ENCODE measurements at places on chromosomes 5 and 9. TPM values are rescaled to one million over a fixed set of nuclear protein-coding genes. Genes with fewer than 3 reads are reported as not detected.

Gene ACOT12
- not detected for total RNA-seq

Gene ZBTB5
- total RNA-seq = 21.6 TPM

DNA sequence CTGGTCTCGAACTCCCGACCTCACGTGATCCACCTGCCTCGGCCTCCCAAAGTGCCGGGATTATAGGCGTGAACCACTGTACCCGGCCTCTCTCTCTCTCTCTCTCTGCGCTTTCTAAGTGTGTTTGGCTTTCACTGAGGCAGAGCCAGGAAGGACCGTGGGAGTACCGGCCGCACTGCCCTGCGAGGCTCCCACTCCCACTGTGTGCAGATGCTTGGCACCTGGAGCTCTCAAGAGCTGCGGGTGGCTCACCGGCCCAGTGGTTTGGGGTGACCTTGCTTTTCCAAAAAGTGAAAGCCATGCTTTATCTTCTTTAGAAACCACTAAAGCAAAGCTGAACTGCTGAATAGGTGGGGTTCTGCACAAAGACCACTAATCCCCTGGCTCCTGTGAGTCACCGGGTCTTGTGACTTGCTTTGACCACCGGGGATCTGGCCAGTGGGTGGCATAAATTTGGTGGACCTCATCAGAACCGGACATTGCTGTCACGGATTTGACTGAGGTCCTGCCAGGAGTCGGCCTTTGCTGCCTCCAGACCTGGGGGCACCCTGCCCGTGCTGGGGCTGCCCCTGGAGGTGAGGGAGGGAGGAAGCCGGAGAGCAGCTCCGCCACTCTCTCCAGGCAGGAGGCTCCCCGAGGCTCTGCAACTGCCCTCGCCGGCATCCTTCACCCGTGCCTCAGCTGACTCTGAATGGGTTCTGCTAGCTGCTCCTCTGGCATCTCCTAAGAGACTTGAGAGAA lies 228.9 kb downstream of the FANCC start:
- H3K36me3 ChIP-seq = peaks cover 10% of the 10 kb centered on the region
- DNase-seq = no peak
- peak overlapping the region; percentile 93 for H3K27ac ChIP-seq
- peaks cover 81% of the 10 kb centered on the region for H3K4me1 ChIP-seq
- peaks cover 2% of the 10 kb centered on the region for H3K27me3 ChIP-seq

GRCh38 chr5:159489779-159490178 lies 159.5 kb upstream of the IL12B start:
- H3K27ac ChIP-seq = no peak overlapping the region
- no peaks in the 10 kb centered on the region for H3K36me3 ChIP-seq
- no peaks in the 10 kb centered on the region for H3K4me1 ChIP-seq
- no peak for DNase-seq

DNA sequence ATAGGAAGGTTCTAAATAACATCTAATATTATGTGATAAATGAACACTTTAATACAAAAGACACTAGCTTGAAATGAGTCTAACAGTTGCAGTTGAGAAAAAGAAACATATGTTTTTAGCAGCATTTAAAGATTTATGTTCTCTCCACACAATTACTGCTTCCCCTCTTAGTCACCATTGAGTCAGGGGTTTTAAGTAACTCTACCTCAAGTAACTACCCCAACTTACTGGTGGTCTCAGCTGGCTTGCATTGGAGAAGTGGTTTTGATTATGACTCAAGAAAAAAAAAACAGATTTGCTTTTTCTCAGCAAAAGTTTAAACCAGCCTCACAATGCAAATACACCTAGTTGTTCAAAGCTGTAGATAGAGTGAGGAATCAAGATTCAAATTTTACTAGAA lies 1216.5 kb upstream of the CDH9 start:
- no peaks in the 10 kb centered on the region for H3K36me3 ChIP-seq
- no peak for DNase-seq
- H3K4me1 ChIP-seq = no peaks in the 10 kb centered on the region
- no peak overlapping the region for H3K27ac ChIP-seq
- no peaks in the 10 kb centered on the region for H3K27me3 ChIP-seq
- H3K4me3 ChIP-seq = no peak overlapping the region
